ENCODE measurements at places on chromosomes 2 and 18. TPM values are rescaled to one million over a fixed set of nuclear protein-coding genes. Genes with fewer than 3 reads are reported as not detected.
A peak's percentile ranks its signal among the peaks of the same experiment; 100 is the strongest.

DNA sequence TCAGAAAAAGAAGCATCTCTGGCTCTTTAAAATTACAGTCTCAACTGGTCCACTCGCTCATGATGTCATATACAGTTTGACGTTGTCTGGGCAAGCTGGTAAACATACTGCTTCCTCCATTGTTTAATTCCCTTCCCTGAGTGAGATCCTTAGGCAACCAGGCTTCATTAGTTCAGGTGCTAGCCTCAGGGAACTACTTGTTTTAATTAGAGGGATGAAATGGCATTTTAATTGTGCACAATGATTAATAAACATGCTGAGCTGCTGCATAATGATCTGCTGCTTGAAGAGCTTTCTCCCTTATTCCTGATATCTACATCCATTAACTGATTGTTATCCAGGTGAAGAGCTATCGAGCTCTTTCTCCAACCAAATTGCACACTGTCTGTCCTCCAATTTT lies 195.6 kb upstream of the ETAA1 start:
- no peak overlapping the region for H3K4me3 ChIP-seq
- H3K4me1 ChIP-seq: no peaks in the 10 kb centered on the region
- H3K27me3 ChIP-seq: no peaks in the 10 kb centered on the region

GRCh38 chr18:38402509-38402908 lies 836.9 kb upstream of the CELF4 start:
- no peak for DNase-seq
- H3K27me3 ChIP-seq: no peaks in the 10 kb centered on the region
- H3K4me1 ChIP-seq: no peaks in the 10 kb centered on the region

- peaks cover 40% of the 10 kb centered on the region for H3K27me3 ChIP-seq
- peak overlapping the region; percentile 83 for H3K4me3 ChIP-seq
- no peak for DNase-seq
- H3K36me3 ChIP-seq: no peaks in the 10 kb centered on the region
- H3K4me1 ChIP-seq: no peaks in the 10 kb centered on the region
Observed at GRCh38 chr2:17877811-17878280, 621 bp upstream of the KCNS3 start.

- peaks cover 15% of the 10 kb centered on the region for H3K4me1 ChIP-seq
- H3K27me3 ChIP-seq: no peaks in the 10 kb centered on the region
- H3K4me3 ChIP-seq: no peak overlapping the region
- peaks cover 14% of the 10 kb centered on the region for H3K36me3 ChIP-seq
- H3K27ac ChIP-seq: no peak overlapping the region
Observed at GRCh38 chr18:58557008-58557435, 71.9 kb downstream of the ALPK2 start.

Gene CCDC85A
- 1.5 TPM for polyA plus RNA-seq

Gene REG3G
- not detected for polyA plus RNA-seq

Gene DSG3
- not detected for polyA plus RNA-seq

Gene CHST10
- 6.4 TPM for polyA plus RNA-seq

Gene TGFA
- polyA plus RNA-seq: not detected

Gene UGT1A10
- polyA plus RNA-seq: not detected
